ENCODE measurements at places on chromosomes 12 and 14. TPM values are rescaled to one million over a fixed set of nuclear protein-coding genes. Genes with fewer than 3 reads are reported as not detected.

DNA sequence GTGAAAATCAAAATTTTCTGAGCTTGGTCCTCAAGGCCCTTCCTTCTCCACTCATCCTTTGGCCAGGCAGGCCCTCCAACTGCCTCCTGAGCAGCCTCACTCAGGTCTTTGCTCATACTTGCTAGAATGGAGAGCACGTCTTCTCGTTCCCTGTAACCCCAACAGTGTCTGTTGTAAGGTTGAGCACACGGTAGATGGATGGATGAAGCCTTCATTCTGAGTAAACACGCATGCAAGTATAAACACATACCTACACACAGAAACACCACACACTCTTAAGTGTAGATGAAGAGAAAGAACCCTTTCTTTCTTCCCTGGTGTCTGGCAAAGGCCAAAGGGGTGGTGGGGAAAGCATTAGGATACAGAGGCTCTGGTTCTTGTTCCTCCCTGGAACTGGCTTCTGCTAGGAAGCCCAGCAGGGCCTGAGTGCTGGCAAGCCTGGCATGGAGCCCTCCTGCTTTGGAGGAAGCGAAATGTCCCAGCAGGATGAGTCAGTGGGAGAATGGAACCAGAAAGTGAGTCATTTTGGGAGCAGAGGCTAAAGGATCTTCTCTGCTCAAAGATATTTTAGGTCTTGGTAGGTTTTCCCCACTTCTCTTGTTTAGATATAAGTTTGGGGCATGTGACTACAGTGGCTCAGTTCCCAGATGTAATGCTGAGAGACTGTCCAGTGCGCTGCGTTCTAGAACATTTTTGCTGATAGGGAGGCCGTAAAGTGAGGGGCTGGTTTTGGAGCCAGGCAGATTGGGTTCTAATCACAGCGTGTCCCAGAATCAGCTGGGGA is 127.4 kb downstream of the CACNA1C start:
- no peak overlapping the region for H3K27ac ChIP-seq
- H3K4me1 ChIP-seq: no peaks in the 10 kb centered on the region
- no peaks in the 10 kb centered on the region for H3K27me3 ChIP-seq
- DNase-seq: no peak
- no peak overlapping the region for H3K4me3 ChIP-seq
- H3K36me3 ChIP-seq: no peaks in the 10 kb centered on the region

DNA sequence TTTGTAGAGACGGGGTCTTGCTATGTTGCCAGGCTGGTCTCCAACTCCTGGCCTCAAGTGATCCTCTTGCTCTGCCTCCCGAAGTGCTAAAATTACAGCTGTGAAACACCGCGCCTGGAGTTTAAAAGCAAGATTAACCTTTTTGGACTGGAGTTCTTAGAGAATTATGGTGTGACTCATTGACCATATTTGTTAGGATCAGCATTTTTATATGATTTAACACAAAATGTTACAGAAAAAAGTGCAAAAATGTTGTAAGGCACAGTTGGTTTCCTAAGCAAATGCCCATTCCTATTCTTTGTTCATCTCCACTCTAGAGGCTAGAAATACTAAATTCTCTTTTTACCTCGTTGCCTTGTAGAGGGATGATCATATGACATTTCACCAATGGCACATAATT is 27.6 kb downstream of the SLC35E3 start:
- no peaks in the 10 kb centered on the region for H3K27me3 ChIP-seq
- H3K4me3 ChIP-seq: no peak overlapping the region
- H3K36me3 ChIP-seq: no peaks in the 10 kb centered on the region
- no peak for DNase-seq
- no peak overlapping the region for H3K27ac ChIP-seq

DNA sequence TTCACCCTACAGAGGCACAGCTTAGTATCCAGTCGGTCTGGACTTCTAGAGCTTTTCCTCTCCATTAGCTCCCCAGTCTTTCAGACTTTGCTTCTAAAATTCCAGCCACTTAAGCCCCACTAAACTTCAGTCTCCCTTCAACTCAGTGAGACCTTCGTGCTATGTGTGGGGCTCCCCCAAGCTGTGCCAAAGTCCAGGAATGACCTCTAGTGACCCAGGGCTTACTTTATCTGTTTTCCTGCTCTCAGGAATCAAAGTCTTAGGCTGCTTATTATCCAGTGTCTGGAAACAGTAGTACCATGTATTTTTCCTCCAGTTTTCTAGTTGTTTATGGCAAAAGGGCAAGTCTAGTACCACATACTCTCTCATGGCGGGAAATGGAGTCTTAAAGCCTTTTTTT is 77.8 kb downstream of the IFT43 start:
- no peak overlapping the region for H3K27ac ChIP-seq
- no peak overlapping the region for H3K4me3 ChIP-seq
- no peaks in the 10 kb centered on the region for H3K27me3 ChIP-seq
- no peaks in the 10 kb centered on the region for H3K36me3 ChIP-seq

DNA sequence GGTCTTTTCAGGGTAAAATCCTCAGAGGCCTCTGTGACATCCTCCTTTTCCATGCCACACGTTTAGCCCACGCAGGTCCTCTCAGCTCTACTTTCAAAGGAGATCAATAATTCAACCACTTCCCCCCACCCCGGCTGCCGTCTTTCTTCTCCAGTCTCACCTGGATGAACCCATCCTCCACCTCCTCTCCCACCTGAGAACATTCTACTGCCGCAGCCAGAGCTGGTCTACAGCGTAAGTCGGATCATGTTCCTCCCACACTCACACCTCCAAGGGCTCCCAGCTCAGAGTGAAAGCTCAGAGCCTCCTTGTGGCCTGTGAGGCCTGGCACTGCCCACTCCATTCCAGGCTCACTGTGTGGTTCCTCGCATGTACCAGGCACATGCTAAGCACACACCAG is 246.6 kb downstream of the CHST11 start:
- H3K4me3 ChIP-seq: no peak overlapping the region
- H3K27me3 ChIP-seq: no peaks in the 10 kb centered on the region
- H3K27ac ChIP-seq: no peak overlapping the region
- H3K4me1 ChIP-seq: no peaks in the 10 kb centered on the region

- H3K36me3 ChIP-seq: no peaks in the 10 kb centered on the region
- H3K27ac ChIP-seq: no peak overlapping the region
- H3K4me3 ChIP-seq: no peak overlapping the region
- H3K27me3 ChIP-seq: peaks cover 16% of the 10 kb centered on the region
These were observed 17.4 kb upstream of the ANKRD33 start for GRCh38 chr12:51870504-51870903.

- H3K27ac ChIP-seq: no peak overlapping the region
- no peaks in the 10 kb centered on the region for H3K36me3 ChIP-seq
- DNase-seq: no peak
- H3K4me1 ChIP-seq: peaks cover 30% of the 10 kb centered on the region
- no peak overlapping the region for H3K4me3 ChIP-seq
These were observed 1.4 kb downstream of the TRMT61A start for GRCh38 chr14:103530390-103530789.

DNA sequence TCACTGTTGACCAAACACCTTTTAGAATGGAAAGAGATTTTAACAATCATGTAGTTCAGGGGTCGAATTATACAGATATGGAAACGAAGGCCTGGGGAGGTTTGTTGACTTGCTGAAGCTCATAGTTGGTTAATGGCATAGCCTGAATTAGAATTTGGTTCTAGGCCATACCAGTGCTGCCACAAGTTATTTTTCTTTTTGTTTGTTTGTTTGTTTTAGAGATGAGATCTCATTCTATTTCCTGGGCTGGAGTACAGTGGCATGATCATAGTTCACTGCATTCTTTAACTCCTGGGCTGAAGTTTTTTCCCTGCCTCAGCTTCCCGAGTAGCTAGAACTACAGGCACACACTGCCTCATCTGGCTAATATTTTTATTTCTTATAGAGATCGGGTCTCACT is 25.4 kb upstream of the ALG10B start:
- H3K36me3 ChIP-seq: no peaks in the 10 kb centered on the region
- DNase-seq: no peak
- H3K4me1 ChIP-seq: no peaks in the 10 kb centered on the region
- no peak overlapping the region for H3K27ac ChIP-seq
- no peaks in the 10 kb centered on the region for H3K27me3 ChIP-seq

GRCh38 chr14:61218157-61218556 is 63.0 kb downstream of the TMEM30B start:
- no peaks in the 10 kb centered on the region for H3K27me3 ChIP-seq
- H3K4me3 ChIP-seq: no peak overlapping the region
- no peak overlapping the region for H3K27ac ChIP-seq
- DNase-seq: no peak
- no peaks in the 10 kb centered on the region for H3K36me3 ChIP-seq

DNA sequence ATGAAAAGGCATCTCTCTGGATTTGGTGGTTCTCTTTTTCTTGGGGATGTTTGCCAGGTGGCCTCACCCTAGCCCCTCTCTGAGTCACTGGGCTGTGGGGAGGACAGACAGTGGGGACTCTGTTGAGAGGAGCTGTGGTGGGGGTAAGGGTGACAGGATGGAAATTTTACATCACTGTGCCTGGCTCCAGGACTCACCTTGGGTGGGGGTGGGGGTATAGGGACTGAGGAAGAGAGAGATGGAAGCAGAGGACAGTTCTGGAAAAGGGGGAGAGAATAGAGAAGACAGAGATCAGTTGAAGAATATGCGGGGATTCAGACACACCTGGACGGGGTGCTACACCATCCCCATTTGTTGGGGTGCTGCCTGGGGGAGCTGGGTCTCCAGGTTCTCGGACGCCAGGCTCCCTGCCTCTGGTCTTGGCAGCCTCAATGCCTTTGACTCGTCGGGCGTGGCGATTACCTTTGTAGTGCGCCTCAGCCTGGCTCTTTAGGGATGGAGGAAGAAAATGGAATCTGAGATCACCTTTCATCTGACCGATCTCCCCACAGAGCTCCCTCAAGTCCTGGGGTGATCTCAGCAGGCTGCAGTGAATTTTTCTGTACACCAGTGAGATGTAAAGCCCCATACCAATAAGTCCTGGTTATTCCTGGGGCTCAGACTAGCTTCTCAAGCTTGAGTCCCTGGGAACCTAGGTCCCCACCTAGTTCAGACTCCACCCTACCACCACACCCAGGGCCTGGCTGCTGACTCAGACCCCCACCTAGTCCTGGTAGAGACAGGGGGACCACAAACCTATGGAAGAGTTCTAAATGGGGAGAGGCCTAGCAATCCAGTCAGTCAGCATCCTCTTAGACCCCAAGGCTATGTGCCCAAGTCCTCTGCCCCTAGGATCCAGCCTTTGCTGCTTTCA is 9.6 kb upstream of the GPR84 start:
- peaks cover 12% of the 10 kb centered on the region for H3K4me1 ChIP-seq
- H3K4me3 ChIP-seq: no peak overlapping the region

GRCh38 chr12:113297621-113298471 is 37.1 kb downstream of the SLC8B1 start:
- no peak for DNase-seq
- peaks cover under 1% of the 10 kb centered on the region for H3K4me1 ChIP-seq
- H3K4me3 ChIP-seq: no peak overlapping the region

The MARS1 gene
- 242 TPM for total RNA-seq

The PRPH gene
- 0.39 TPM for total RNA-seq

The PLA2G1B gene
- total RNA-seq: not detected

The GLRX5 gene
- total RNA-seq: 18.7 TPM

The SLC25A3 gene
- total RNA-seq: 227 TPM

The FBXW8 gene
- total RNA-seq: 10.2 TPM

The PTGDR gene
- 1.9 TPM for total RNA-seq
